ENCODE measurements at places on chromosomes 4 and X.
A peak's percentile ranks its signal among the peaks of the same experiment; 100 is the strongest.

- no peak for DNase-seq
Measured at GRCh38 chr4:156321203-156321602, 367.5 kb upstream of the CTSO start.

GRCh38 chrX:70257423-70258288, 2.3 kb downstream of the P2RY4 start:
- peak; percentile 1 for DNase-seq

GRCh38 chr4:101910786-101911373, 120.3 kb downstream of the BANK1 start:
- no peak for DNase-seq

- DNase-seq, result no peak
Measured at GRCh38 chrX:31063114-31063513, 8.7 kb downstream of the FTHL17 start.

- peak; percentile 32 for DNase-seq
Measured at GRCh38 chr4:152771741-152772533, 7.6 kb downstream of the TIGD4 start.

DNA sequence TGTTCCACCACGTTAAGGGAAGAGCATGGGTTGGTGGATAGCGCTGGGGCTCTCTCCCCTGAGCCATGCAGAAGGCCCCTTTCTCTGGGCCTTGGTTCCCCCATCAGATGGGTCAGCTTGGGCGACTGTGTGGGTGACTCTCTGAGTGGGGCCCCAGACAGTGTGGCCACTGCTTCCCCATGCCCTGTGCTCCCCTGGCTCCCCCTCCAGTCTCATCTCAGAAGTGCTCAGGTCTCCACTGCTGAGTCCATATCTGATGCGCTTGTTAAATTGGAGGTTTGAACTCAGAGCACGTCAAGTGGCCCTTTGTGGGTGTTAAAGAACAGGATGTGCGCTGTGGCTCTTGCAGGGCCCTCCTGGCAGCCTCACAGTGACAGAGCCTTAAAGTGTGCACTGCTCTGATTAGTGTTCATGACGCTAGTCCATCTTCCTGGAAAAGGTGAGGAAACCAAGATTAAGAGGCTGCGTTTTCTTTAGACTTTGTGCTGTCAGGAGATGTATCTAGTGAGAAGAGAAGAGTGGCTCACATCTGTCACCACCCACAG, 59.8 kb downstream of the NELFA start:
- DNase-seq, result no peak

DNA sequence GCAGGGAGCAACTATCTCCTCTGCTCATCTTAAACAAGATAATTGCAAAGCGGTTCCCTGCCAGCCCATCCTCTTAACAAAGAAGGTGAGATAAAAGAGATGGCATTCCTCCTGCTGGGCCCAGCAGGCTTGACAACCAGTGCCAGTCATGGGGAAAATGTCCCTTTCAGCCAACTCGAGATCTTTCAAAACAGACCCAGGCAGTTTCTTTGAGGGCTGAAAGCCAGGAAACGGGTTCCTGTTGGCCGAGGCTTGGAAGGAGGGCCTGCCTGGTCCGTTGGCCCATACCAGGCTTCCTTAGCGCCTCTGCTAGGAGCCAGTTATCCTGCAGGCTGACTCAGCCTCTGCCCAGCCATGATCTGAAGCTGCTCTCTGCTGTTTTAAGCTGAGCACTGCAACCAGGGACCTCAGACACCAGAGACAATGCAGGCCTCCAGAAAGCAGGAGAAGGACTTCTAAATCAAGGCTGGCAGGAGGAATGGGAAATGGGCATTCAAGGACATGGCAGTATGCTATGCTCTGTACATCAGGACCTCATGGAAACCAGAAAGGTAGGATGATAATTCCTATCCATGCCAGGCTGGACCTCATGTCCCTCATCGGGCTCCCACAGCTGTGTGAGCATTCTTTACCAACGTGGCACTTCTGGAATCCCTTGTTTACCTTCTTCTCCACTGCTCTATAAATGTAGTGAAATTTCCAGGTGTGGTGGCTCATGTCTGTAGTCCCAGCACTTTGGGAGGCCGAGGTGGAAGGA, 42.4 kb upstream of the SLC2A9 start:
- peak; percentile 25 for DNase-seq

DNA sequence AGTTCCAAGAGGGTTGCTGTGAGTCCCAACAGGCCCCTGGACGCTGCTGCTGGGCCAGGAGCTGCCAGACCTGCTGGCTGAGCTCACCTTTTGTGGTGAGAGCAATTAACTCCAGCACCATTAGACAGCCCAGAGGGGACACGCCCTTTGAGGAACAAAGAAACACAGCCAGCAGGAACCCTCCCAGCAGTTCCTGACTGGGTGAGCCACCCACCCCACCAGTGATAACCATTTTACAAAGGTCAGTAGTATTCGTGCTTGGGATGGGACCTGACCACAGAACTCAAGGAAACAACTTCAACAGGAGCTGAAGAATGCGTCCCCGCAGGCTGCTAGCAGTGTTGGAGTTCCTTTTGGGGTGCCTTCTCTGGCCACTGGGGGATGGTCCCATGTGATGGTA, 38.8 kb upstream of the AFAP1 start:
- no peak for DNase-seq

DNA sequence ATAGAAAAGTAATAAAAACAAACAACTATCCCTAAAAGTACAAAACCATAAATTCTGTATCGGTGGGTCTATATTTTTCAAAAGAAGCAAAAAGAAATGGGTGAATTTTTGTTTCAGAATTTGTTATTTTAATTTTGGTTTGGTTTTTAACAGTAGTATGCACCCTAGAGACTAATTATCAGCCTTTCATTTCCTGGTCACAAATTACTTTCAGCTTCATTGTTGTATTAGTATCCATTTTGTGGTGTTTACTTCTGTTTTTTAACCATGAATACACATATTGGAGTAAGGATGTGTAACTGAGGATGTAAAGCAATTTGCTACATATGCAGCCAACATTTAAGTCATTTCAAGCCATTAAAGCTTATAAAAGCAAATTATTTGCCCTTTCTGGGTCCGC, 97.8 kb downstream of the LUZP4 start:
- DNase-seq, result no peak

DNA sequence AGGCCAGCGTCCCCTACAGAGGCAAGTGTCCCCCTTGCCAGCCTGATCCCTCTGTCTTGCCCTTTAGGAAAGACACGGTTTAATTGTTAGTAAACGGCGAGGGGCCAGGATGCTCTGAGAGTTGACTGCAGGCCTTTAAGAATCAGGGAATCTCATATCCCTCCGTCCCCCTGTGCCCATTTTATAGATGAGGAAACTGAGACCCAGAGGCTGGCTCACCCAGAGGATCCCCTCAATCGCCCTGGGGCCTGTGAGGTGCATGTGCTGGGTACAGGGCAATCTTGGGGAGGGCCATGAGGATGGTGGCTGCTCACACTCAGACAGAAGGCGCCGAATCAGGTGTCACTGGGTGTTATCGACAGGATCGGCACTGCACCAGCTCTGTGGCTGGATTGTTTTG, 575 bp downstream of the ZNF185 start:
- DNase-seq, result no peak

GRCh38 chr4:161376275-161376674, 787.5 kb downstream of the FSTL5 start:
- no peak for DNase-seq

- DNase-seq, result no peak
Measured at GRCh38 chr4:175456131-175456530, 355.9 kb downstream of the GPM6A start.

- DNase-seq, result peak; percentile 32
Measured at GRCh38 chr4:153234885-153235284, 30.6 kb downstream of the TRIM2 start.

DNA sequence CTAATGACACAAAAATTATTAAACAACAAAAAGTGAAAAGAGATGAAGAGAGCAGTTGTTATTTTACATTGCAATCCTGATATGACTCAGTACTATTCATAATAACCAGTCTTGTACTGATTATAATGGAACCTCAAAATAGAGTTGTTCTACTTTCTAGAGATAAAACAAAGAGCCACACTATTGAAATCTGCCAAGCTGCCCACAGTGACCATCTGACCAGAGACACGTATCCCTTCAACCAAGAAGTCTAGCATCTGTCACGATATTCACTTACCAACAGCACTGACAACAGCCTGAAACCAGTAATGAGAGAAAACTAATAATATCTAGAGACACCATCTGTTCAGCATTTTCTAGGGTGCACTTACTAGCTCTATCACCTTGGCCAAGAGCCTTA, 466.7 kb downstream of the NKX6-1 start:
- DNase-seq, result peak; percentile 11

DNA sequence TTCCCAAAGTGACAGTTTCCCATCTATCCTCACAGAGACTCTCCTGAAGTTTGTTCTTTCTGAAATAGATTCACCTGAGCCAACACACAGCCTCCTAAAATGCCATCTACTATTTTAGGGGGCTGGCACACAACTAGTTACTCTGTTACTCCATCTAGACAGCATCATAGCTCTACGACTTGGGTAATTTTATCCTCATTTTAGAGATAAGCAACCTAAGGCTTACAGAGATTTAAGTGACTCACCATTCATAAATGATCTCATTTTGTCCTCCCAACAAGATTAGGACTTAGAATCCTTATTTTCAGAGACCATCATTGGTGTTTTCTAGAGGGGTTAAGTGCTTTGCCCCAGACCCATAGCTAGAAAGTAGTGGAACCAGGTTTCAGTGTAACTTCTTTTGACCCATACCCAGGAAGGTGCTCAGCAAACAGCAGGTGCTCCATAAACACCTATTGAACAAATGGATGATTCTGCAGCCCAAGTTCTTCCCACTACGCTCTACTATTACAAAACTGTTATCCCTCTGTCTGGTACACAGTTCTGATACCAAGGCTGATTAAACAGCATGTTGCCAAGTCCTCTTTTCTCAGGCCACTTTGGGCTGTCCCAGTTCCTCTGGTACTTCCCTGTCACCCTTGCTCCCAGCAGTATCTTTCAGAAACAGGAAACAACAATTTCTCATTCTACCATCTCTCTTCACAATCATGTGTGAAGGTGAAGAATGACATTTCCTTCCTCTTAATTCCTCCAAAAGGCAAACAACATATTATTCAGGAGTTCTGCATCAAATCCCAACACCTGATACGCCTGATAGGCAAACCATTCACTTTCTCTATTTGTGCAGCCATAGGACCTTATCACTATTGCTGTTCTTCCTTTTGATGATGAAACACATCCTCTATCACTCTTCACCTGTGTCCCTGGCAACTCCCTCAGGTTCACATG, 304.7 kb upstream of the TAPT1 start:
- DNase-seq, result no peak

DNA sequence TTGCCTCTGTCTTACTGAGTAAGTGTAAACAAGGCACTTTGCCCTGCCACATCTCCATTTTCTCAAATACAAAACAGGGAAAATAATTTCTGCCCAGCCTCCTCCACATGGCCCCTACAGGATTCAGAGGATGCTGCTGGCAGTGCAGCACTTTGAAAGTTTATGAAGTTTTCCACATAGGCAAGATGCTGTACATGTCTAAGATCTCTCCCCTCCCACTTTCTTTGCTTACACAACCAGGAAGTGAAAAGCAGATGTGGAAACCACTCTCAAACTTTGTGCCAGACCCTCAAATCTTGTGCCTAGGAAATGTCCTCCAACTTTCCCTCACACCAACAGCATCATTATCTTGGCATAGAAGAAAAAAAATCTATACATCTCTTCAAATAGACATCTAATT, 257.0 kb upstream of the LDB2 start:
- no peak for DNase-seq

DNA sequence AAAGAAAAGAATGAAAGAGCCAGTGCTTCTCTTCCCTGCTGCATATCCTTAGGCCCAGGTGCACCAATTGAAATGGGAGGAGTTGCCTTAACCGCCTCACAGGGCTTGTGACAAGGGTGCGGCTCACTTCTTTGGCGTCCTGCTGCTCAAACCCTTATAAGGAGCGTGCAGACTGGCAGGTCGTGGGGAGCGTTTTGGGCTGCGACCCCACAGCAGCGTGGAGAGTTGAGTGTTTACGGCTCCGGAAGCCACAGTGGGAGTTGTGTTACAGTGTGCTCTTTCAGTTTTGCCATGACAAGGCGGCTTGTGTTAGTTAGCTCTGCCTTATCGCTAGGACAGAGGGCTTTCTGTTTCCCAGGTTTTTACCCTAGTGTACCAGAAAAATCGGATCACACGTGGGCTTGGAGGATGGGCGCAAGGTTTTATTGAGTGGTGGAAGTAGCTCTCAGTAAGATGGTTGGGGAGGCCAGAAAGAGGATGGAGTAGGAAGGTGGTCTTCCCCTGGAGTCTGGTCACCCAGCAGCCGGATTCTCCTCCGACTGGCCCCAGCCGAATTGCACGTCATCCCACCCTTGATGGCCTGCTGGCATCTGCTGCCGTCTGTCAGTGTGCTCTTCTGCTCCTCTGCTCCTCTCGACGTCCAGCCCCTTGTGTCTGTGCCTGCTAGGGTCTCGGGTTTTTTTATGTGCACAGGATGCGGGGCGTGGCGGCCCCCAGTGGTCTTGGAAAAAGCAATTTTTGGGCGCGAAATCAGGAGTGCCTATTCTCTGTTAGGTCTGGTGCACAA, 718.9 kb downstream of the ARAP2 start:
- no peak for DNase-seq

Measured in OCI-M1 (cell line).